ENCODE measurements at places on chromosomes 2 and 18.

DNA sequence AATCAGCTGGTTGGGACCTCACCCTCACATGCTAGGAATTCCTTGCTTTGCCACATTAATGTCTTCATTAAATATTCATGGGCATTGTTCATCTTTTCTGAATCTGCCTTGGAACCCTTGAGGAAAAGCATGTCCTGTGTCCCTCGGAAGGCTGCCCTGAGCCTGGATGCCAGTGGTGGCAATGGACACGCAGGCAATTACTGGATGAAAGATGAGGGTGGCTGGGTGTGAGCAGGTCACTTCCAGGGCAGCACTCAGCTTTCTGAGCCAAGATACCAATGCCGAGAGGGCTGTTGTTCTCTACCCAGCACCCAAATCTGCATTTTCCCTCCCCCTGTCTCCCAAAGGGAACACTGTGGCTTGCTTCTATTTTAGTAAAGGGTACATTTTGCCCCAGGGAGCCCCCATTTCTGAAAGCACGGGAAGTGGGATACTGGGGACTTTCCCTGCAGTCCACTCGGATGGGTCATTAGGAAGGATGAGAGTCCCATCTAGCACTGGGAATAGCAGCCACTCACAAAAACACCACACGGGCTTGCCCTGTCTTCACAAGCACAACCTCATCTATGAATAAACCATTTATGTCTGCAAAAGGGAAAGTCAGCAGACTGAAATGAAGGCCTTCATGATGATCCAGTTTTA, 234.8 kb downstream of the SOX11 start:
- no peak for DNase-seq

DNA sequence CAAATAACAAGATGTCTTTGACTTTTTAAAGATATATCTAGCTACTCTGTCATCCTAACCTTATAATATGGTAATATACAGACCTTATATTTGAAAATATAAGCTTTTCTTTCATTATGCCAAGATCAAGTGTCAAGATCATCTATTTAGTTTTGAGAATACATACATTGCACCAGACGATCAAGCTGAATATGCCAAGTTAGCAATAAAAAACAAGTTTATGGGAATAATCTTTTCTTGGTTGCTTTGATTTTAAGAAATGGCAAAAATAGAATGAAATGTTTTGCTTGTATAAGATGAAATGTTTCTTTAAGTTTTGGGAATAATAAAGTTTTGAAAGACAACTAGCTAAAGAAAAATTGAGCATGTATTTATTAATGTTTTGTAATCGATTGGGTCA, 163.8 kb downstream of the DPP4 start:
- no peak for DNase-seq

- no peak for DNase-seq
These were observed 24.9 kb upstream of the CD8A start for GRCh38 chr2:86815611-86816010.

DNA sequence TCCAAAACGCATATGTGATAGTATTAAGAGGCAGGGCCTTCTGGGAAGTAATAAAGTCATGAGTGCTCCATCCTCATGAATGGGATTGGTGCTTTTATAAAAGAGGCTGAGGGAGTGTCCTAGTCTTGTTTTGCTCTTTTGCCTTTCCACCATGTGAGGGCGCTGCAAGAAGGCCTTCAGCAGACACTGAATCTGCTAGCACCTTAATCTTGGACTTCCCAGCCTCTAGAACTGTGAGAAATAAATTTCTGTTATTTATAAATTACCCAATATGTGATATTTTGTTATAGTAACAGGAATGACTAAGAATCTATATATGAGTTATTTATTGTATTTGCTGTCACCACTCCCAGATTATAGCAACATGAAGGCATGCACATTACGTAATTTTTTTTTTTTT, 63.5 kb downstream of the PLA2R1 start:
- DNase-seq, result peak; percentile 7

DNA sequence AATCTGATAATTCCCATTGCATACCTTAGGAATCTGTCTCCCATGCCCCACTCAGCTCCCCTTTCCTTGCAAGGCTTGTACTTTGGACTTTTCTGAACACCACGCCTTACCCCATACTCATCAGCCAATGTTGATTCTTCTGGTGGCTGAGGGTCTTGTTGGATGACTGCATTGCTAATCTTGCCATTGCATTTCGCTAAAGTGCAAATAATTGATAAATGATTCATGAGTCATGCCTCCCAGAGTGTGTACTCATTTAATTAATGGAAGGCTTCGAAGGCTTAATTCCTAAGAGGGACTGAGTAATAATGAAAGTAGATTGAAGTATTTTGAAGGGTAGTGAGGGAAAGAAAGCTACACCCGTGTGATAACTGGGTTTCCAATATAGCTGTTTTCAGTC, 28.0 kb upstream of the PPP1R1C start:
- no peak for DNase-seq

- DNase-seq, result no peak
These were observed 114.9 kb upstream of the SEC11C start for GRCh38 chr18:59024829-59025228.

GRCh38 chr18:55252901-55253300, 293.6 kb upstream of the CCDC68 start:
- DNase-seq, result no peak

- DNase-seq, result no peak
These were observed 357.1 kb downstream of the NRXN1 start for GRCh38 chr2:50674876-50675275.

- no peak for DNase-seq
These were observed 12.2 kb upstream of the COL5A2 start for GRCh38 chr2:189191766-189192165.

- DNase-seq, result no peak
These were observed 712.0 kb upstream of the NXPH2 start for GRCh38 chr2:139492131-139492680.

GRCh38 chr2:149119368-149119767, 80.9 kb downstream of the LYPD6B start:
- no peak for DNase-seq

GRCh38 chr18:34744569-34744968, 34.5 kb downstream of the DTNA start:
- no peak for DNase-seq

DNA sequence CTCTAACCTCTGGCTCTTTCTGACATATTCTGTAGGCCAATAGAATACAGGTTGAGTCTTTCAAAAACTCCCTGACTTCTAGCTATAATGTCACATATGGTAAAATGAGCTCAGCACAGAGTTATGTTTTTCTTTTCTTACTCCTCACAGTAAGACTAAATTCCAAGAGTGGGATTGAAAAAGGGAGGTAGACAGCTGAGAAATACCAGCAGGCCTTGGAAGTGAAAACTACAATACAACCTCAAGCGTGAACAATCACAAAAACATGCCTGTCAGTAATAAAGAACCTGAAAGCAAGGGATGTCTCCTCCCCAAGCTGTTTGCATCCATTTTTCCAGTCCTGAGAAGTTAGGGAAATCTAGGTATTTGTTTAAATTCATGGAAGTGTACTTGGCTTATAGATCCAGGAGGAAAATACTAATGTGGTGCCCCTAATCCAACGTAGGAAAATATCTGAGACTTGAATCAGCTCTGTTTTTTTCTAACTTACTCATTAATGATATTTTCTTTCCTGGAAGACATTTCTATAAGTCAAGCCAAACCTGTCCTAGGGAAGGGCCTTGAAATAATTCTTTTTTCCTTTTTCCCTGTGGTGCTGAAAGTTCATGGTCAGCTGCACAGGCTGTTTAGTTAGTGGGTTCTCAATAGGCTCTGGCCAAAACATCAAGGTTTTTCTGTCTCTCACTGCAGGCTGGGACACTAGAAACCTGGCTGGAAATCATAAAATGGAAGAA, 167.9 kb upstream of the SPATS2L start:
- DNase-seq, result no peak

DNA sequence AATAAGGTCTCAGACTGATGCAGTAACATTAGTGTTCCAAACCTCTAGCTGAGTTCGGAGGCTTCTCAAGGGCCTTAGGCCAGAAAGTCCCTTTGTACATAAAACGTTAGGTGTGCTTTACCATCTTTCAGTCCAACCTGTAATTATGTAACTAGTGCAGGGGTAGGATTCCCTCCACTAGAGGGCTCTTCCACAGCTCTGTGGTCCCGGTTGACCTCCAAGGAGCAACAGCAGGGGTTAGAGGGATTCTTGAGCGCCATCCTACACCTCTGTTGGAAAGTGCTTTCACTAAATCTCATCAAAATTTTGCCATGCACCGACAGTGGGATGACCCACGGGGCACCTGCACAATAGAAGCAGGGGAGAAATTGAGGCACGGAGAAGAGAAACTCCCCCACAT, 155.8 kb upstream of the LRP1B start:
- peak; percentile 15 for DNase-seq

DNA sequence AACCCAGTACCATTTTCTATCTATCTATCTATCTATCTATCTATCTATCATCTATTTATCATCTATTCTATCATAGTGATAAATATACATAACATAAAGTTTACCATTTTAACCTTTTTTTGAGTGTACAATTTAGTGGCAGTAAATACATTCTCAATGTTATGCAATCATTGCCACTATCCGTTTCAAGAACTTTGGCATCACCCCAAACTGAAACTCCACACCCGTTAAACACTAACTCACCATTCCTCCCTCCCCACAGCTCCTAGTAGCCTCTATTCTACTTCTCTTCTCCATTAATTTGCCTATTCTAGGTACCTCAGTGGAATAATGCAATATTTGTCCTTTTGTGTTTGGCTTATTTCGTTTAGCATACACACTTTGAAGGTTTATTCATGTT, 82.5 kb upstream of the KCNE4 start:
- no peak for DNase-seq

GRCh38 chr2:114192362-114192761, 250.1 kb upstream of the DPP10 start:
- DNase-seq, result no peak

DNA sequence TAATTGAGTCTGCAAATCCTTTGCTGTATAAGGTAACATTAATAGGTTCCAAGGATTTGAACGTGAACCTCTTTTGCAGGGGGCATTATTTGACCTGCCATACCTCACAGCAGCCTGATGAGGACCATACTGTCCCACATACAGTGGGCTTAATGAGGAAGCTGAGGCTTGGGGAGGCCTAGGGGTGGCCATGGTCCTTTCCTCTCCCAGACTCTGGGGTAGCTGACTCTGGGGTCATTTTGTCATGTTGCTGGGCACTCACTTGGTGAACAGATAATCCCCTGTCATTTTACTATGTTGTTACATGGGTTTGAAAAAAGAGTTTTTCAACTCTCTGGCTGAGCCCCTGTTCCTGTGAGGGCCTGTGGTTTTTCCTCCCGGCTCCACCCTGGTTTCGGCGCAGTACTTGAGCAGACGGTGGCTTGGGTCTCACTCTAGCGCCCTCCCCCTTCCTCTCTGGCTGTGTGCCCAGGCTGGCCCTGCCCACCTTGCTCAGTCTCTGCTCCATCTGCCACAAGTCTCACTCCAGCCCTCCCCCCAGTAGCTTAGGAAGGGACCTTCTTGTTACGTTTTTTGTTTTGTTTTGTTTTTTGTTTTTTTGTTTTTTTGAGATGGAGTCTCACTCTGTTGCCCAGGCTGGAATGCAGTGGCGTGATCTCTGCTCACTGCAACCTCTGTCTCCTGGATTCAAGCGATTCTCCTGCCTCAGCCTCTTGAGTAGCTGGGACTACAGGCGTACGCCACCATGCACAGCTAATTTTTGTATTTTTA, 21.0 kb downstream of the INPP4A start:
- DNase-seq, result peak; percentile 95

- peak; percentile 40 for DNase-seq
These were observed 1.8 kb downstream of the ZFP36L2 start for GRCh38 chr2:43224571-43225092.

GRCh38 chr2:73175663-73176204, 26.6 kb upstream of the NOTO start:
- peak; percentile 80 for DNase-seq

DNA sequence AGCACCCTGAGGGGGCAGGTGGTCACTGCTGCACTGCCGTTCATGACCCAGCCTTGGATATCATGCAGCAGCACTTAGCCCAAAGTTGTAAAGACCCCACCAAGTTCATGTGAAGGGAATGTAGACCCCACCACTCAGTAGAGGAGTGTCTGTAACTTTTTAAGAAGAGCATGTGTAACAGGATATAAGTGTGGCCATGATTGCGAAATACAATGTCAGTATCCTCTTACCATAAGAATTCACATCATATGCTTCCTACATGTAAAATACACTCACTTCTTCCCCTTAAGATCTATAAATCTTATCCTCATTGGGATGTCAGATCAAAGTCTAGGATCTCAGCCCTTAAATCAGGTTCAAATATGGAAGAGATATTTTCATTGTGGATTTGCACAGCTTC, 276.9 kb downstream of the PTPRM start:
- no peak for DNase-seq

DNA sequence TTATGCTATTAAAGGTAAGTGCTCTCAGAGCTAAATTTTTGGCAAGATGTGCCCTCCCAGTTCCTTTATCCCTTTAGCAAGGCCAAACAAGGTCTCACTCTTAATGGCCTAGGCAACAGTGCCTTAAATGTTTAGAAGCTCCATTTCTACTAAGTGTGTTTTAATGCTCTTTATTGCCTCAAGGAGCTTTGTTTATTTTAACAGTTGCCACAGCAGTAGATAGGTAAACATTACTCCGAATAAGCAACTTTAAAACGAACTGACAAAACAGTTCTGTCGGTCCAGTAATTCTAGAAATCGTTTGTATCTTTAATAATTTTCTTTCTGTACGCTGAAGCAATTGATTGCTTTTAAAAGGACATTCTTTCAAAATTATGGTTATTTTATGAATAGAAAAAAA, 74.5 kb downstream of the PIEZO2 start:
- DNase-seq, result no peak

DNA sequence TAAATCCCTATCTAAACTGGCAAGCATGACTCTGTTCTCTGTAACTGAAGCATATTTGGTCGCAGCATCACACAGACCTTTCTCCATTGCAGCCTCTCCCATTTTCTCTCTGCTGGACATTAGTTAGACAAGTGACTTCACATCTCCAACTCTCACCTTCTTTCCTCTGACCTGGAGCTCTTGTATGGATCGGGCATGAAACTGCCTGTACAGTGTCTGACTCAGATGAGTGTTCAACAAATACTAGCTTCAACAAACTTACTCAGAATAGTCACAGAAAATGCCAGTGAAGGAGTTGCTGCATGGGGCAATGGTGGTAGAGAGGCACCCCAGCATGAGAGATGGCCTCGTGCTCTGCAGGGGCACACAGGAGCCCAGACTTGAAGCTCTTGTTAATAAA, 104.7 kb upstream of the COPS8 start:
- no peak for DNase-seq

- DNase-seq, result no peak
These were observed 60.9 kb upstream of the HPCAL1 start for GRCh38 chr2:10241641-10242430.

- no peak for DNase-seq
These were observed 91.4 kb downstream of the ESCO1 start for GRCh38 chr18:21509062-21509461.

GRCh38 chr2:2484301-2484700, 153.2 kb upstream of the MYT1L start:
- DNase-seq, result no peak

GRCh38 chr2:231717281-231718171, 9.2 kb downstream of the PTMA start:
- peak; percentile 60 for DNase-seq

GRCh38 chr2:203586696-203587095, 51.6 kb upstream of the RAPH1 start:
- no peak for DNase-seq
